ENCODE measurements at places on chromosomes 7 and 10.

GRCh38 chr7:10237306-10237705 lies 736.4 kb upstream of the PHF14 start:
- no peak for DNase-seq

GRCh38 chr10:61257956-61258496 lies 195.2 kb downstream of the TMEM26 start:
- no peak for DNase-seq

- no peak for DNase-seq
Observed at GRCh38 chr7:151008143-151008510, 16.2 kb downstream of the ATG9B start.

DNA sequence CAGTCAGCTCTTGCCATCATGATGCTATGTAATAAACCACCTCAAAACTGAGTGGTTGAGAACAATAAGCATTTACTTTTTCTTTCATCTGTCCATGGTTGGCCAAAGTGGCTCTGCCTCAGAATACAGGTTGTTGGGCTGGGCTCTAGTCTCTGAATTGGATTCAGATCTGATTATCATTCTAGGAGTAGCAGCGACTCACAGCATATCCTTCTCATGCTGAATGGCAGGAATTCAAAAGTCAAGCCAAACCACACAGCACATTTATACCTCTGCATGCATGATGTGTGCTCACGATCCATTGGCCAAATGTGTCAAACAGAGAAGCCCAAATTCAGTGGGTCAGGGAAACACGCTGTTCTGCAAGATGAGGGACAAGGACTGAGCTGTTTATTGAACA lies 13.6 kb upstream of the GALNT11 start:
- DNase-seq: no peak
